ENCODE measurements at places on chromosomes 16 and 17.

DNA sequence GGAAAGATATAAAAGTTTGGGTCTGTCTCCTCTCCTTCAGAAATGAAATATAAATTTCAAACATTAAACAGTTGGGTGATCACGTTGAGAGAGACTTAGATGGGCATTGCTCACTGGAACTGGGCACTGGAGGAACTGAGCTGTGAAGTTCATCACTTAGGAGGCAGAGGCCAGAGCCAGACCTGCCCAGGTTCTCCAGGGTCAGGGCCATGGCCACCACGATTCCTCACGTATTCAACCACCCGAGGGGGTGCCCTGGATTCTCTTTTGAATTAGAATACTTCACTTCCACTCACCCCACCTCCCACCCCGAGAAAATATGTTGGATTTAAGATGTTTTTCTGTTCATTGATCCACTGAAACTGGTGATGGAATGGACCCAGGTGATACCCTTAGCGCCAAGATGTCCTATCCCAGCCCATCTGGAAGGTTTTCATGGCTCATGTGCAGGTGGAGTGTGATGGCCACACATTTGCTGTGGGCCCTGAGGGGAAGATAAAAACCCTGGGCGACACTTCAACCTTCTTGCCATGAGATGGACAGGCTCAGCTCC lies 6.1 kb downstream of the PRR29 start:
- DNase-seq: no peak

- DNase-seq: no peak
Observed at GRCh38 chr17:43543771-43544575, 2.2 kb downstream of the ETV4 start.

DNA sequence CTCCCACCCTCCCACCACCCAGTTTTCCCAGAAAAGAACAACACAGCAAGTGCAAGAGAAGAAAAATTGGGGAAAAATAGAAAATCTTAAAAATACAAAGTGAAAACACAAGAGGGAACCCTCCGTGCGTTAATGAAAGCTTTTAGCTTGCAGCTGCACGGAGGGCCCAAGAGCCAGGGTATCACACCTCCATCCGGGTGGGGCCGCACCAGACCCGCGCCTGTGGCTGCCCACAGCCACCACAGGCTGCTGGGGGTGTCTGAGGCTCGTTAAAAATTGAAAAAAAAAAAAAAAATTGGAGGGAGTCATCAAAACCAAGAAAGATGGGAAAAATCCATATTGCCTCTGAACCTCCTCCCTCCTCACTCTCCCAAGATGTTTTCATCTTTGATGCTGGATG lies 18.6 kb downstream of the ENGASE start:
- no peak for DNase-seq

GRCh38 chr16:67198238-67198734 lies 645 bp upstream of the ELMO3 start:
- DNase-seq: peak; percentile 40

- DNase-seq: no peak
Observed at GRCh38 chr16:66058832-66059231, 307.7 kb upstream of the CDH5 start.

Measured in activated CD4-positive, alpha-beta T cell treated with anti-CD3 and anti-CD28 coated beads, Interleukin-10, Interleukin-2, amounts not matched to agents 100 ng/mL and 50 ng/mL, durations not matched to agents 16 hours and 8 hours (primary cell).